Activated CD4-positive, alpha-beta T cell treated with anti-CD3 and anti-CD28 coated beads, Interleukin-2, amount 50 U/mL, for 4 hours (primary cell): ENCODE measurements at places on chromosomes 3 and 15.

DNA sequence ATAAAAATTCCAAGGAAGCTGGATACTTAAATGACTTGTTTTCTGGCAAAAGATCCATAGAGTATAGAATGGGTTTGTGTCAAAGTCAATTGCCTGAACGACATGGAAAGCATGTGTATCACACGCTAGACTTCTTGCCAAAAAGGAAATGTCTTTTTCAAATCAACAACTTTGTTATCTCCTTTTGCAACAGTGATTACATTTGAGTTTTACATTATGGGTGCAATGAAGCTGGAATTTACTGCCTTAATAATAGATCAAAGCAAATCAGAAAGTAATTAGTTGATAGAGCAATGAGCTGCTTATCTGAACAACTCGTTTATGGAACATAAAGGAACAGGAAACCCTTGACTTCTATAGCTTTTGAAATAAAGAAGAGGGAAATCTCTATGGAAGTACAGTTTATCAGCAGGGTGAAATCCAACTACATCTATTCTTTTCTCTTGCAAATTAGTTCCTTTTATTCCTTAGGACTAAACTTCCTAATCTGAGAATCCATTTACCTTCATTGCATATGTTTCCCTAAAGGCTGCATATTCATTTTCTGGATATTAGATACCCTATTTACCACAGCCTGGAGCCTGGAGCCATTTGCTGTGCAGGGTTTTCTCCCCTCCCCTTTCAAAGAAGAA is 415.1 kb upstream of the NECTIN3 start:
- DNase-seq = no peak

DNA sequence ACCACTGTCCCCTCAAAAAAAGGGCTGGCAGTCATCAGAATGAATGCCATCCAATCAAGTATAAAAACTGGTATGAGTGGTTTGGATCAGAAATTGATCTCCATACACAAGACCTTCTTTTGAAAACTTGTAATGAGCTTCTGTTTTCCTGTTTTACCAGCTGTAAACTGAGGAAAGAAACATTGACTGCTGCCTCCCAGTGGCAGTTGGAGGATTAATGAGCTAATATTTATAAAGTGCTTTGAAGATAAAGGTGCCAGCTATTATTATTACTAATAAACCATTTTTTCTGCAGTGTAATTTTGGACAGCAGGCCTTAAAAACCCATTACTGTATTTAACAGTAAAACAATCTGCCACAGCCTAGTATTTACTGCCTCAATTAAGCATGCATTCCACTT is 11.4 kb downstream of the CHL1 start:
- DNase-seq = no peak

DNA sequence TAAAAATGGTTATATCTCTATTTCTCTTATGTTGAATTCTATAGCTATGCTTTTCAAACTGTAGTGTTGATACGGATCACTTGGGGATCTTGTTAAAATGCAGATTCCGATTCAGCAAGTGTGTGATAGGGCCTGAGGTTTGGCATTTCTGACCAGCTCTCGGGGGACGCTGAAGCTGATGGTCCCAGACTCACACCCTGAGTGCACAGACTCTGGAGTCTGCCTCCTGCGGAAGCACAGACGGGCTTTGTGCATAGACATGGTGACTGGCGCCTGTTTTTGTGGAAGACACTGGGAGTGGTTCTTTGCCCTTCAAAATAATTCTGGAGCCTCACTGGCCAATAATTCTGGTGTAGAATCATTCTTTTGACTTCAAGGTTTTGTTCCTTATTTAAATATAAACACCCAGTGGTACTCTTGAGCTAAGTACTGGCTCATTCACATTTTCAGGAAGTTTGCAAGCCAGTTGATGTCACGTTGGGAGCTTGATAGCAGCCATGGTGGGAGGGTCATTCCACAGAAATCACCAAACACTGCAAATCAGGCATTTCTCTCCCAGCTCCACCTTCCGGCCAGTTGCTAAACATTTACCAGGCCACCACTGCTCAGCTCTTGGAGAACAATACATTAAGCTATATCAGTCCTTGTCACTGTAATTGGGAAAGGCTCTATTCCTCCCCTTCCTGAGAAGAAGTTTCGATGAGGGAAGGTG is 19.2 kb downstream of the CLDN11 start:
- DNase-seq = no peak

- no peak for DNase-seq
Measured at GRCh38 chr15:71698742-71699141, 111.6 kb upstream of the NR2E3 start.
